ELF-1 (cell line): ENCODE measurements at places on chromosomes 4 and X.

DNA sequence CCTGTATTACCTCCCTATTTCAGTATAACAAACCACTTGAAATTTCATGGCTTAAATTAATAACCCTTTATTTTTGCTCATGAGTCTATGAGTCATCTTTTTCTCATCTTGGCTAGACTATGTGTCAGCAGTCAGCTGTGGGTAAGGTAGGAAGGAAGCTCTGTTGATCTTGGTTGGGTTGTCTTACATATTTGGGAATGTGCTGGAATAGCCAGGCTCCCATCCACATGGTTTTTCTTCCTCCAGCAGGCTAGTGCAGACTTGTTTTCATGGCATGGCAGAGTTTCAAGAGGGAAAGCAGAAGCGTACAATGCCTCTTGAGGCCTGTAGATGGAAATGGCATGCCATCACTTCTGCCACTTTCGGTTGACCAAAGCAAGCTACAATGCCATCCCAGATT is 89.7 kb downstream of the LINC00632 start:
- DNase-seq, result no peak

GRCh38 chr4:98773638-98774037 is 115.2 kb upstream of the TSPAN5 start:
- no peak for DNase-seq

DNA sequence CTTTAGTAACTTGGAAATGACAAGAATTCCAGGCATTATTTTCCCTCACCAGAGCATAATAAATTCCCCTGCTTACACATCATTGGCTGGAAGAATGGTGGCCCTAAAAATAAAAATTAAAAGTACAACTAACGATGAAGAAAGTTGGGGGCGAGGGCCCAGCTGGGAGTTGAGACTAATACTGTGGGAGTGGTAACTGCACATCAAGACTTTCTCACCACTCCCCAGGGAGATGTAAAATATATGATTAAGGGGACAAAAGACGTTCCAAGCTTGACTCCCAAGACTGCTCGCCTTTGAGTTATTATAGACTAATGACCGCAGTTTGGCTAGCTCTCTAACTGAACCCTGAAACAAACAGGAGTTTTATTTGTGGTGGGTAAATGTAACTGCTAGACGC is 30.0 kb downstream of the SMIM31 start:
- no peak for DNase-seq

- DNase-seq, result no peak
These were observed 85.7 kb upstream of the TENT5D start for GRCh38 chrX:80334583-80334982.

DNA sequence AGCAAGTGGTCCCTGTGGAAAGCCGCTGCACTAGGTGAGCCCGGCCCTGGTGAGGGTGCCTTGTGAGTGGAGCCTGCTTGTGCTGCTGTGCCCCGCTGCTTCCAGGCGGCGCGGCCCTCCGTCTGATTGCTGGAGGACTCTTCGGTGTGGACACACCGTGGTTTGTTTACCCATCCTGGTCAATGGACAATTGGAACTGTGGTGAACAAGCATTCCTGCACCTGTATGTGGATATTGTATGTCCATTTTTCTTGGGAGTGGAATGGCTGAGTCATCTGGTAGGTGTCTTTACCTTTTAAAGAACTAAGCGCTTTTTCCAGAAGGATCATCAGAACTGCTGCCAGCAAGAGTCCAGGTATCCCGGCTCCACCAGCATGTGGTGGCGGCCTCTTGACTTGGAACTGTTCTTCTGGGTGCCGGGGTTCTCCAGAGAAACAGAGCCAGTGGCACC is 15.6 kb downstream of the MAEA start:
- DNase-seq, result no peak

DNA sequence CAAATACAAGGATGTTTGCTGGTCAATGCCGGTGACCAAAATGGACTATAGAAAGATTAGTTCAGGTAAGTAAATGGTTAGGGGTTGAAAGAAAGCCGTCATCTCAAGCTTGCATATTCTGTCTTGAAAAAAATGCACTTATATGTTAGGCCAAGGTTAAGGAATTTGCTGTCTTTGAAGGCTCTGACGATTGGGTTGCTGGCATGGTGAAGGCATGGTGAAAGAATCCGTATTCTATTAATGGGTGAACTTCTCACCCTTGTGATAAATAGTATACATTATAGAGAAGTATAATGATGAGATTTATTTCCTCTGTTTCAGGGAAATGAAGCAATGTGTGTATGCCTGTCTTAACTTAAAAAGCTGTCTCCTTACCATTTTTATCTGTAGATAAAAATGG is 132.6 kb downstream of the ADGRL3 start:
- no peak for DNase-seq

GRCh38 chrX:143437439-143437838 is 79.8 kb downstream of the SPANXN3 start:
- DNase-seq, result peak; percentile 14

DNA sequence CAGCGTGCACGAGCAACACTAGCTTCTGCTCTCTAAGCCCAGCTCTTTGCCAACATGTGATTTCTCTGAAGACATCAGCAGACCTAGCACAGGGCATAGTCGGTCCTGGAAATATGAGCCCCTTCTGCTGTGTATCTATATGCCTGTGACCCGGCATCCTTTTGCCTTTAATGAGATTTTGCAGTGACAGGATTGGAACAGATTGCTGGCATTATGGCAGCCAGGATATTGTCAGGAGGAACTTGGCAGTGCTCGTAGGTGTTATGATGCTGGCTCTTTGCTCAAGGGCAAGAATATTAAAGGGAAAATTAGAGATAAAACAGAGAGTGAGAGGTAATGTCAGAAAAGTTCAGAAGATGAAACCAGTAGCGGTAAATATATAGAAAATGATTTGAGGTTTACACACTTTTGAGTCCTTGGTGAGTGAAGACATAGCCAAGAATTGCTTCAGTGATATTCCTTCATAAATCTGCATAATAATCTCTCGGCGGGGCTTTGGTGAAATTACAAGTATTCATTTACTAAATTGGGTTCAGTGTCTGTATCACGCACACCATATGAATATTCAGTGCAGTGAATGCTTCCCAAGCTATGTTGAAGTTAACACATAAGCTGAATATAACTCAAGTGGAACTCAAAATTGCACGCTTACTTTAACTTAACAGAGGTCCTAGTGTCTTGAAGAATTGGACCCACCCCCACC is 502.1 kb upstream of the NR3C2 start:
- DNase-seq, result no peak

DNA sequence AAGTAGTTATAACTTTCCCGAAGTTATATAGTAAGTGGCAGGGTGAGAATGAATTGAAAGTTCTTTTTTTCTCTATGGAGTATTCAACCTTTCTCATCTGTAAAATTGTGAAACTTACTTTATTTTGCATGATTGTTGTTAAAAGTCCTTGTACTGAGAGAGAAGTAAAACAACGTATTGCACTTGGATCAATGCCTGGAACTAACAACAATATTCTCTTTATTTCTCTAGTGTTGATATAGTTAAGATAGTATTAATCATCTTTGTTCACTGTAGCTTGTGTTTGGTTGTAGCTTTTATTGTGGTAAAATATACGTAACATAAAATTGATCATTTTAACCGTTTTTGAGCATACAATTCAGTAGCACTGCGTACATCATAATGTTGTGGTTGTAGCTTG is 48.7 kb downstream of the STIM2 start:
- no peak for DNase-seq

DNA sequence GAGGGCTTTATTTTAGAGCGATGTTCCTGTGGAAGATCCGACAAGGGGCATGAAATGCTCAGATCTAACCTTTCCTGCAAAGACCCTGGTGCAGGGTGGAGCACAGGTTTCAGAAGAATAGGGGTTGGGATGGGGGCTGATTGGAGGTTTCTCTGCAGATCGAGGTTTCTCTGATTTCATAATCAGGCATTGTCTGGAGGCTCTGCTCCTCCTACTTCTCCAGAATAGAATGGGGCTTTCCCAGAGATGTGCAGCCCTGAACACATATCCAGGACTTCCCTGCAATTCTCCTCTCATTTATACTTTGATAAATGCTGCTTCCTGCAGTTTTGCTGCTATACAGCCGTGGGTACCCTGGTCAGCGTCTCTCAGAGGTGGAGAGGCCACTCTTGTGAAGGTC is 397.6 kb upstream of the BOD1L1 start:
- no peak for DNase-seq

DNA sequence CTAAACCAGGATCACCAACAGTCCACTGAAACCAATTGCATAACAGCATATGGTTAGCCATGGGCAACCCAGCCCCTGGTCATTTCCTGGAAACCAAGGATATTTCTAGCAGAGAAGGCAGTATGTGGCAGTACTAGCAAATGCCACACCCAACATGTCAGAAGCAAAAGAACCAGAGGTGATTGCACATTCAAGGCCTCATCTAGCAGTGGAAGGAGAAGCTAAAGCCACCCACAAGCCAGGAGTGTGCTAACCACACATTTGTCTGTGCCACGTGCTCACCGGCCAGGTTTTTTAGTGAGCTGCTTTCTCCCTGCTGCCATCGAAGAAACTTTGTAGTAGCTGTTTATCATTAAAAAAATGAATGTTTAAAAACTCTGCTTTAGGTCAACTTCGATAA is 42.0 kb downstream of the TEC start:
- DNase-seq, result no peak

DNA sequence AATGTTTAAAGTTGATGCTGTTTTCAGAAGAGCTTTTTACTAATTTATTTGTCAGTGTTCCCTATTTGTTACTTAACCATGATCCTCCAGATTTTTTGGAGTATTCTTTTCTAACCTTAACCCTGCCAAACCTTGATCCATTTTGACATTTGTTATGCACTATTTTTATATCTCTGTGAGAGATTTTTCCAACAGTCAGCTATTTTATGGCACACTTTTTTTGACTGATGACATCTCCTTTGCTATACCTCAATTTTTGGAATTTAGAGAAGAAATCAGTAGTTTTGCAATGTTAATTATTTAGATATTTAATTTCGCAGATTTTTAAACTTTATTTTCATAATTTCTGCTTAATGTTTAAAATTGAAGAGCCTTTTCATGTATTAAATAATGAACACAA is 66.0 kb downstream of the CPEB2 start:
- DNase-seq, result no peak

DNA sequence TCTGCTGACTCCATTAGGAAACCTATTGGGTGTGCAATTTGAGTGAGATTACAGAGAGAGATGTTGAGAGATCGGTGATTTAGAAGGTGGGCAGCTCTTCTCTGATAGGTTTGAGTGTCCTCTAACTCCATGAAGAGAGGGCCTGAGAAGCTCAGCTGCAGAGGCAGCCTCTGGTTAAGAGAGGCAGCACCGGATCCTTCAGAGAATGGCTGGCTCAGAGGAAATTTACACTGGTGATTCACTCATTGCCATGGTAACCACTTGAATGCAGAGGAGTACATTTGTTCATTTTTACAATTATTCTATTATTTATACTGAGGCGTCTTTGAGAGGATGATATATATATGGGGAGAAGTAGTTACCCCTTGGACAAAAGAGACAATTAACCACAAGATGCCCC is 171.7 kb downstream of the PDGFRA start:
- DNase-seq, result no peak

DNA sequence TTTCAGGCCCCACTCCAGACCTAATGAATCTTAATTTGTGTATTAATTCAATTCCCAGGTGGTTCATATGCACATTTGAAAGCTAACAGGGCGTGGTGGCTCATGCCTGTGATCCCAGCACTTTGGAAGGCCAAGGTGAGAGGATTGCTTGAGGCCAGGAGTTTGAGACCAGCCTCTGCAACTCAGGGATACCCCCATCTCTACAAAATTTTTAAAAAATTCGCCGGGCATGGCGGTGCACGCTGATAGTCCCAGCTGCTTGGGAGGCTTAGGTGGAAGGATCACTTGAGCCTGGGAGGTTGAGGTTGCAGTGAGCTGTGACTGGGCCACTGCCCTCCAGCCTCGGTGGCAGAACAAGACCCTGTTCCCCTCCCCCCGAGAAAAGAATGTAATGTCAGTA is 31.2 kb downstream of the ADD1 start:
- no peak for DNase-seq

- no peak for DNase-seq
These were observed 63.6 kb downstream of the CLNK start for GRCh38 chr4:10620935-10621488.

GRCh38 chrX:26597981-26598380 is 382.0 kb downstream of the MAGEB5 start:
- no peak for DNase-seq

DNA sequence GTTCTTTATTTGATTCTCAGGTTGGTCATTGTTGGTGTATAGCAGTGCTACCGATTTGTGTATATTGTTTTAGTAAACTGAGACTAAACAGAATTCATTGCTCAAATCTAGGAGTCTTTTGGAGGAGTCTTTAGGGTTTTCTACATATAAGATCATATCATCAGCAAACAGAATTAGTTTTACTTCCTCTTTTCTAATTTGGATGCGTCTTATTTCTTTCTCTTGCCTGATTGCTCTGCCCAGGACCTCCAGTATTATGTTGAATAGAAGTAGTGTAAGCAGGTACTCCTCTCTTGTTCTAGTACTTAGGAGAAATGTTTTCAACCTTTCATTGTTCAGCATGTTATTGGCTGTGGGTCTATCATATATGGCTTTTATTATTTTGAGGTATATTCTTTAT is 92.6 kb downstream of the IQCM start:
- DNase-seq, result no peak

- no peak for DNase-seq
These were observed 75.1 kb downstream of the CEP44 start for GRCh38 chr4:174358829-174359228.

- no peak for DNase-seq
These were observed 1.4 kb upstream of the ADGRL3 start for GRCh38 chr4:61198686-61199085.

DNA sequence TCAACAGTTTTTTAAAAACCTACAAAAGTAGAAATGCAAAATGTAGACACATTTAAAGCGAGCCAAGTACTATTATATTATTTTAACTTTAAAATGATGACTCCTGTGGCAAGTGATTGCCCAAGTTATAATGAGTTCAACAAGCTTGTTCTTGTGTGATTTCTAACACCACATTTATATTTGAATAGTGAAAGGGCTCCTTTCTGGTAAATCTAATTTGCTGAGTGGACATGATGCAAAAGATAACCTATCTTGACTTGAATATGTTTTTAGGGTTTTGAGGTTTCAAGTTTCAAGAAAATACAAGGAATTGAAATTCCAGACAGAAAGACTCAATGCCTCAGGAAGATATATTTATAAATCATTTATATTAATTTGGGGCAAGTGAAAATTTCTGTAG is 1.1 kb upstream of the EPGN start:
- no peak for DNase-seq

- peak; percentile 33 for DNase-seq
These were observed 56.5 kb downstream of the PRDM5 start for GRCh38 chr4:120865985-120866384.

- no peak for DNase-seq
These were observed 131.3 kb upstream of the AGA start for GRCh38 chr4:177573507-177573906.

- no peak for DNase-seq
These were observed 106.0 kb downstream of the LRBA start for GRCh38 chr4:150909116-150909515.

- DNase-seq, result no peak
These were observed 82.7 kb downstream of the TENM3 start for GRCh38 chr4:182325848-182326255.

DNA sequence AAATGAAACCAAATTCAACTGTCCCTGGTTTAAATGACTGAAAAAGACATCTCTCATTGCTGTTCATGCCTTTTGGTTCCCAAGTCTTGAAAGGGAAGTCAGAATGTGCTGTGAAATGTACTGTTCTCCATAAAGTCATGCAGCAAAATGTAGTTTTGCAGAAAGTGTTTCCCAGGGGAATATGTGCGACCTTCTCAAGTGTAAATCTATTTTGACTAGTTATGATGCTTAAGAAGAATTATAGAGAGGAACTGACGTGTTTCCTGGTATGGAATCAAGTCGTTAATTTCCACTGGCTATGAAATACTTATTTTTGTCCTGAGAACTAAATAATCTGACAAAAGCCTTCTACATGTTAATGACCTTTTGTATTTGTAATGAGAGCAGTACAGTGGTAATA is 223.1 kb downstream of the CLCN4 start:
- DNase-seq, result no peak
